ENCODE measurements at places on chromosomes 3 and 15. TPM values are rescaled to one million over a fixed set of nuclear protein-coding genes. Genes with fewer than 3 reads are reported as not detected.

Gene SKOR1
- 0.63 TPM for total RNA-seq

Gene GPR62
- 2.4 TPM for total RNA-seq

Gene STXBP5L
- 0.45 TPM for total RNA-seq

Gene GNL3
- total RNA-seq: 215 TPM

Gene ITIH1
- not detected for total RNA-seq

Gene RTP1
- total RNA-seq: 0.24 TPM

Gene HRH1
- 11.5 TPM for total RNA-seq

Gene HGD
- not detected for total RNA-seq

Gene DUOX1
- total RNA-seq: 1.5 TPM

Gene MYL3
- not detected for total RNA-seq

Gene EFHB
- 1.0 TPM for total RNA-seq

DNA sequence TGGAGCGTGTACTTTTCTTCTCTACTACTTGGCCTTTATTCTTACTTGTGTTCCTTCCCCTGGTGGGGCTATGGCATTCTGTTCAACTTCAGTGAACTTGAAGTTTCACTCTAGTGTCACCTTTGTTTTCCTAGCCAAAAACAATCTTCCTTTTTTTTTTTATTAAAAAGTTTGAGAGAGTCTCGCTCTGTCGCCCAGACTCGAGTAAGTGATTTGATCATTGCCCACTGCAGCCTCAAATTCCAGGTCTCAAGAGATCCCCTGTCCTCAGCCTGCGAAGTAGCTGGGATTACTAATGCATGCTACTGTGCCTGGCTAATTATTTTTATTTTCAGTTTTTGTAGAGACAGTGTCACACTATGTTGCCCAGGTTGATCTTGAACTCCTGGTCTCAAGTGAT lies 124.8 kb downstream of the SST start:
- ATAC-seq: no peak

DNA sequence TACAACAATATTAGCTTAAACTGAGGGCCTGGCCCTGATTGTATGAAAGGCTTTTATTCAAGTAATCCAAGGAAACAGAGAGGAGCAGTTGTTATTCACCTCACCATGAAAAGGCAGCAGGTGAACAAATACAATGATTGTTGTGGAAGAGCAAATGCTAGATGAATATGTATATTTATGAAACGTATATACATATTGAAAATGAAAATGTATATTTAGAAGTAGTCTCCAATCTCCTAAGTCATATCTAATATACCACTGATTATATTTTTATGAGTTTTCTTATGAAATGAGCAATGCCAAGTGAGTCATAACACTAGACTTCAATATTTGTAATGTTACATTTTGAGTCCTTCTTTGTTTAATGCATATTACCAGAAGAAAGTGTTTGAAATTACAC lies 116.2 kb upstream of the KCNMB2 start:
- no peak for ATAC-seq

- no peak for ATAC-seq
Measured at GRCh38 chr3:147412917-147413685, 3.9 kb downstream of the ZIC1 start.

DNA sequence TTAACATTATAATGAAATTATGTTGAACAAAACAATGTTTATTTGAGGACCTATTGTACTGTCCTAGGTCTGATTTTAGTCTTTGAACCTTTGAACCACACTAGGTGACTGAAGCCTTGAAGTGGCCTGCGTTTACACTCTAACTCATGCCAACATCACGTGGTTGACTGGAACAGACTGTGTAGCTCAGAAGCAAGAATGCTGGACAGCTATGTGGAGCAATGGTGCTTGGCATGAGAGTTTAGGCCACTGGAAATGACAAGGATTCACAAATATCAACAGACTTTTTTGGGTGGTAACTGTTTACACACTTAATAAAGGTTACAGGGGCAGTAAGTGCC lies 391.5 kb downstream of the RAP2B start:
- no peak for ATAC-seq

GRCh38 chr3:113536627-113537101 lies 4.3 kb downstream of the SIDT1 start:
- no peak for ATAC-seq

- ATAC-seq: no peak
Measured at GRCh38 chr3:152127058-152127457, 141.7 kb upstream of the MBNL1 start.

- peak; percentile 37 for ATAC-seq
Measured at GRCh38 chr3:67790043-67790442, 135.6 kb upstream of the SUCLG2 start.

DNA sequence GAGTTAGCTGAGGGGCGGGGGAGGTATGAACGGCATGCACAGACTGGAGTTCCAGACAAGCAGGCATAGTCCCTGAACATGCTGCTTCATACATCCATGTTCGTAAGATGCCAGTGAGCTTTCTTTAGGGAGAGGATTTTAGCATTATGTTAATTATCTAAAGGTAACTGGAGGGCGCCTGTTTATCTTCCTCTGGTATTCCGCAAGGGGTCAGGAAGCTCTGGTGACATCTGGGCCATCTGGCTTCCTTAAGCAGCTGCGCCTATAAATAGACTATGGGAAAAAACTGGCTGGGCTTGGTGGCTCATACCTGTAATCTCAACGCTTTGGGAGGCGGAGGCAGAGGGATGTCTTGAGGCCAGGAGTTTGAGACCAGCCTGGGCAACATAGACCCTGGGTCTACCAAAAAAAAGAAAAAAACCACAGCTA lies 1.5 kb upstream of the FBXO22 start:
- no peak for ATAC-seq

DNA sequence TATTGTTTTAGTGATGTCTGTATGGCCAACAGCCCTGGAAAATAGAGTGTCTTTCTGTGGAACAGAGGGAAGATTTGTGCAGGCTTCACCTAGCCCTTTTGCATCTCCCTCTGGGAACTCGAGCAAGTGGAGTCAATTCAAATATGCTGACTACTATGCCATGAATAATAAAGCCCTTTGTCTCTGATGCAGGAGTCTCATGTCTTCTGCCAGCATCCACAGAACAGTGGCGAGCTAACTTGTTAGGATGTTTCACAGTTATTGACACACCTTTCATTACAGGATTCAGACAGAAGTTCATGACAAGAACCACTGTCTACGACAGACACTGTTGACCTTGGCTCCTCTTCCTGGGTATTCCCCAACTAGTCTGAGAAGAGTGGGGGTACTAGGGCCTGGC lies 15.6 kb upstream of the CCDC54 start:
- no peak for ATAC-seq

DNA sequence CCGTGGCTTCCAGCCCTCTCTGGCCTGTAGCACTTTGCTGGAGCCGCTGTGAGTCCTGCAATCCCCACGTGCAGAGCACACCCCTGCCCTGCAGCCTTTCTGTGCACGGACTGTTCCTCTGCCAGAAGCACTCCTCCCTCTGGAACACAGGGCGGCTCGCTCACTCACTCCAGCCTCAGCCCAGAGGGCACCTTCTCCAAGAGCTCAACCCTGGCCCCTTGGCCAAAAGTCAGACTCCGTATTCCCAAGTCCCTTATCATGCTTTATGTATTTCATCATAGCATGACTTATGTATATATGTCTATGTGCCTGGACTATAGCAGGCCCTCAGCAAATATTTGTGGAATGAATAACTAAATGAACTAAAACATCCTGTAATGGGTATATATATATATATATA lies 63.2 kb downstream of the ASB7 start:
- no peak for ATAC-seq

DNA sequence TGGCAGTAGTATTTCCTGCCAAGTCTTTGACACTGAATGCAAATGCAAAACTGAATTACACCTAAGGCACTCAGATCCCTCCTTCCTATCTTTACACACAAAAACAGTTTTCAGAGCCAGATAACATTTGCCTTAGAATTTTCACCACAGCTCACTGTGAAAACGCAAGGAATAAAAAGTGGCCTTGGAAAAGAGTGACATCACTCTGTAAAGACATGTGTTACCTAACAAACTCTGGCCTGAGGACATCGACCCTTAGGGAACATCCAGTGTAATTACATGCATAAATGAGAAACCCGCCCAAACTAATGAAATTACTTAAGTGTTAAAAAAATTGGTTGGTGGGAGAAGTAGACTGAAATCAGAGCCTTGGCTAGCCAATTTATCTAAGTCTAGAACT lies 88.9 kb downstream of the PLOD2 start:
- ATAC-seq: peak; percentile 68

DNA sequence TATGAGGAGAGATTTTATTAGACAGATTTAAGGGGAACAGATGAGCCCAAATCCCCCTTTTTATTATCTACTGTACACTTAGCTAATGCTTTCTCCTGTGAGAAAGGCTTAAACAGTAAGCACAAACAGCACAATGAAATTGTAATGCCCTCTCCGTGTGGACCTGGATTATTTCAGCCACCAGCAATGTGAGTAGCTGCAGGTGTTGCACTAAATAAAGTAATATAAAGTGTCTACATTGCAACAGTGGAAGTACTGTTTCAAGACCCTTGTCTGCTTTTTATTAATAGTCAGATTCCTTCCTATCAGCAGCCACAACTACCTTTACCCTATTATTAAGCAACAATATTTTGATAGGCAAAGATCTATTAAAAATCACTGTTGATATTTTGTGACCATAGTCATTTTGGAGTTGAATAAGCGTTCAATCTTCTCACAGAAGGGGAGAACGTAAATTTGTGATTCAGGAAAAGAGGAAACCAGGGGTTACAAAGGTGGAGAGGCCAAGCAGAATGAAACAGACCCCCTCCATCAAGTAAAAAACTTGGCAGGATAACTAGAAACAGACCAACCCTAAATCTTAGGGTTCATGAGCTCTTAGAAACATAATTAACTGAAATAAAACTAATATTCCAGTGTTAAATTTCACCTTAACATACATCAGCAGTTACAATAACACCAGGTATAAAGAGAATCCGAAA lies 422.6 kb downstream of the MECOM start:
- no peak for ATAC-seq

DNA sequence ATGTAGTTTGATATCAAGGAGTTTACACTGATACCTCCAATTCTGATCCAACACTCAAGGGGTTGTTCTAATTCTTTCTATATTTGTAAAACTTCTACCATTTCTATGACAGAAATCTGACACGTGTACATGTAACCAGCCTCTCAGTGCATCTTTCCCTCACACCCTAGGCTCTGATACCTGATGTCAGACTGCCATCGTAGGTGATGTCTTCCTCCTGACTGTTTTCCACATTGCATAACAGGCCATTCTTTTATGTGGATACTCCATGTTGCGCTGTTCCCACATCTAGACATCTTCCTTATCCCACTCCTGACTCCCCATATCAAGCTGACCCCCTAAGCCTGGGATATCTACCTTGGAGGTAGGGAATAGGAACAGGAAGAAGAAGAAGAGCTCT lies 159.1 kb downstream of the FNDC3B start:
- ATAC-seq: no peak

DNA sequence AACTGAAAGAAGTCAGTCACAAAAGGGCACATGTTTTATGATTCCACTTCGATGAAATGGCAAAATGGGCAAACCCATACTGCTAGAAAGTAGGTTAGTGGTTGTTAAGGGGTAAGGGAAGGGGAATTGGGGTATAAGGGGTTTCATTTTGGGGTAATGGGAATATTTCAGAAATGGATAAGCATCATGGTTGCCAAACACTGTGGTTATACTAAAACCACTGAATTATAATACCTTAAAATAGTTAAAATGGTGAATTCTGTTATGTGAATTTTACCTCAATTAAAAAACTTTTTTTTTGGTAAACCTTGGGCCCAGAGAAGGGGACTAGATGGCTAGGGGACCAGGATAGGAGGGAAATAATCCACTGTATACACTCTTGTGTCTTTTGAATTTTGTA lies 52.3 kb upstream of the BHLHE40 start:
- ATAC-seq: no peak

DNA sequence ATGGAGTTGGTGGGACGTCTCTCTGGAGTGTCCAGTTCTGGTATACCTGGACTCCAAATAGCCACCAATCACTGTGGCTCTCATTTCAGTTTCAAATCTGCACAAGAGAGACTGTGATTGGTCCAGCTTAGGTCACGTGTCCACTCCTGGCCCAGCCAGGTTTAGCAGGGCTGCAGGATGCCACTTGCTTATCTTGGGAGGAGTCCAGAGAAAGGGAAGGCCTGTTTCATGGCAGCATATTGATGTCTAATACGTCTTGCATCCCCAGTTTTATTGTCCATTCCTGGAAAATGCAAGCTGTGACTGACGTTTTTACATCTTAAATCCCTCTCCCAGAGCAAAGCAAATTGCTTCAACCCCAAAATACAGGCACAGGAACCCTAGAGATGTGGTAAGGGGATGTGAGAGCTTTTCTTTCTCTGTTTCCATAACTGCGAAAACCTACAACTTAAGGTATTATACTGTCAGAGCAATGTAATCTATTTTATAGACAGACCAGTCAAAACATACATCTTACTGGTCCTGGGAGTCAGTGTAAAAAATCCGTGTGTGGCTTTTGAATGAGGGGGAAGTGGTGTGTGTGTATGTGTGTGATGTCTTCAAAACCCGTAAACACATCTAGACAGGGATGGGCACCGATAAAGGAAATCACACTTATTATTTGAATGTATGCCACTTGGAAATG lies 274.4 kb downstream of the TLE3 start:
- peak; percentile 46 for ATAC-seq

DNA sequence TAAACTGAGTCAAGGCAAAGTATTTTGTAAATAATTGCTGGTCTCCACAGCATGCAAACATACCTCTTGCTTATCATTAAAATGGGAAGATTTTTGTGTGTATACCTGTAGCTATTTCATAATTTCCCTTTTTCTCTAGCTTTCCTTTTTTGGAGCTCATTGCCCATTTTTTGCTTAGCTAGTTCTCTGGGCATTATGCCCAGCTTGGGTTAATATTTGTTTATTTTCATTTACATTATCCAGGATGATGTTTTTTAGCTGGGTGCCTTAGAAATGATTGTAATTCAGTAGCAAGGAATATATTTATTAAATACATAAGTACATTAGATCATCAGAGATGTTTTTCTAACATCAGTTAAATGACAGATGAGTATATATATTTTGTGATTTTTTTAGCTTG lies 1271.7 kb upstream of the GBE1 start:
- no peak for ATAC-seq

- ATAC-seq: peak; percentile 52
Measured at GRCh38 chr3:11288786-11289637, 16.8 kb downstream of the ATG7 start.

GRCh38 chr3:128051837-128052594 lies at the start of gene SEC61A1:
SEC61A1 (plus strand) TSS chr3:128052437; CDS start chr3:128052553, 116 bp downstream.
- peak; percentile 92 for ATAC-seq

GRCh38 chr15:30962659-30963058 lies 28.8 kb downstream of the MTMR10 start:
- ATAC-seq: no peak

GRCh38 chr3:13069495-13069894 lies 3.7 kb downstream of the IQSEC1 start:
- no peak for ATAC-seq
